ENCODE measurements at places on chromosomes 16 and 17.

- DNase-seq, result peak; percentile 64
Observed at GRCh38 chr17:21370430-21370829, 5.7 kb upstream of the KCNJ12 start.

DNA sequence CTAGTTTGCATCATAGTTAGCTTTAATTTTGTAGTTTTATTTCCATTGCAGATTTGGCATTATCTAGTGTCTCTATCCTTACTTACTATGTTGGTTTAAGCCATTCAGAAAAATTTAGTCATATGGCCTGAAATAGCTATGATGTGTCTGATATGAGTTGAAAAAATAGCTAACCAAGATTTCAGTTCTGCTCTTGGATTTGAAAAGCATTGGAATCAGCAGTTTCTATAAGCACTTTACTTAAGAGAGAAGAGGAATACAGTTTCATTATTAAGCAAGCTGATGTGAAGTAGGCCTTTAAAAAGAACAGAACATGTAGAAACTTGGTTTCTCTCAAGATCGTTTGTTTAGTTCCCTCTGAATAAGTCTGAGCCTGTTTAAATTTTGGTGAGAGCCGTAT is 25.9 kb downstream of the LPCAT2 start:
- no peak for DNase-seq

DNA sequence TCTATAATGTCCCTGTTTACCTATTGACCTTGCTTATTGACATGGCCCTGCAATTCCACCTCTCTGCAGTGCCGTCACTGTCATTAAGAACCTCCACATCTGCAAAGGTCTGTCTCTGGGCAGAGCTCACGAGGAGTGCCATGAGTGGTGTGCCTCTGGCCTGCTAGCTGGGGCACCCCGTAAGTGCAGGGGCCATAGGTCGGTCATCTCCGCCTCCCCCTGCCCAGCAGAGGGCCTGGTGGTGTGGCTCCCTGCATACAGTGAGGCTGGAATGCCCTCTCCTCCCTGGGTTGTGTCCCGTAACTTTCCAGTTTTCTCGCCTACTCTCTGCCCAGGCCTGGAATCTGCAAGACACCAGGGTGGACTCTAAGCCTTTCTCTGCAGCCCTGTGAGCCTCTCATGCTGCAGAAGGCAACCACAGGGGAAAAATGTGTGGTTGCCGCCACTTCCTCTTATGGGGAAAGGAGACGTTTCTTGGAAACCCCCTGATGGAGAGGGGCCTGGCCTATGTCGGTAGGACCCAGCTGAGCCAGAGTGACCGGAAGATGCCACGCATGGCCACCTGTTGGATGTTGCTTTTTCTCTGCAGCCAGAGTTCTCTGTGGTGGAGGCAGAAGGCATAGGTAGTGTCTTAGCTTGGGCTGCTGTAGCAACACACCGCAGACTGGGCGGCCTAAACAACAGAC is 2.7 kb upstream of the SNX20 start:
- DNase-seq, result no peak

DNA sequence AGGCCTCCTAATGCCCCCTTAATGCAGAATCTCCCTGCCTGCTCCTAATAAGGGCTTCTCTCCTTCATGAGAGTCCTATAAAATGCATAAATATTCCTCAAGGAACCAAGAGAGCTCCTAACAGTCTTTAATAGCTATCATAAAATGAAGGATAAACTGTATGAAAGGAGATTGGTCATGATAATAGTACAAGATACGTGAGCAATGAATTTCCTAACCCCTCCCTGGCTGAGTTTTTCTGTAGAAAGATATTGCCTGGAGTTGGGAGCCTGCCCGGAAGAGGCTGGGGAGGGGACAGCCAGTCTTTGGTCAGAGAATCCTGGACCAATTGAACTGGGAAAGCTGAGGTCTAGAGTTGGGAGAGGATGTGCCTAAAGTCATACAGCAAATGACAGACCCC is 321.9 kb upstream of the CDH5 start:
- no peak for DNase-seq

- no peak for DNase-seq
Observed at GRCh38 chr16:85629326-85629725, 16.2 kb downstream of the GSE1 start.

DNA sequence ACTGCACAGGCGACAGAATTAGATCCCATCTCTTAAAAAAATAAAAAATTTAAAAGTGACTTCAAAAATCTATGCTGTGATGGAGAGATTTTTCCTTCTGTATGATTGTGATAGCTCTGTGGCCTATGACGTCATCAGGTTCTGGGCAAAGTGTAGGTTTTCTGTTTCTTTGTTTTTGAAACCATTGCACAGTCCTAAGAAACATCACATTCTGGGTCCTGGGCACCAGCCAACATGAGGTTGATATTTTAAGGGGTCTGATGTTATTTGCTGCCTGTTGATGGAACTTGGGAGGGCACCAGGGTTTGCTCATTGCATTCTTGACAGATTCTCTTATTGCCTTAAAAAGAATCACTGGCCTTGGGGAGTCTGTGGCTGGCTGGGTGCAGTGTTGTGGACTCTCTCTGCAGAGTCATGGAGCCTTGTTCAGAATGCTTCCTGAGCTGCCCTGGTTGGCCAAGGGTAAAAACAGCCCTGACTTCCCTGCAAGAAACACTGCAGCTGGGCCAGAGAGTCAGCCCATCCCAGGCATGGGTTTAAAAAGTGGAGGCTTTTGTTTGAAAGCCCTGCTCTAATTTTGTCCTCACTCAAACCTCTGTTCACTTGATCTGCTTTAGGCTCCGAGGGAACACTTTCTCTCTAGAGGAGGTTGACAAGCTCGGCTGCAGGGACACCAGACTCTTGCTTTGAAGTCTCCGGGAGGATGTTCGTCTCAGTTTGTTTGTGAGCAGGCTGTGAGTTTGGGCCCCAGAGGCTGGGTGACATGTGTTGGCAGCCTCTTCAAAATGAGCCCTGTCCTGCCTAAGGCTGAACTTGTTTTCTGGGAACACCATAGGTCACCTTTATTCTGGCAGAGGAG is 10.5 kb upstream of the CYLD start:
- DNase-seq, result no peak

GRCh38 chr17:83190004-83190385 is 110.6 kb downstream of the METRNL start:
- DNase-seq, result peak; percentile 37

DNA sequence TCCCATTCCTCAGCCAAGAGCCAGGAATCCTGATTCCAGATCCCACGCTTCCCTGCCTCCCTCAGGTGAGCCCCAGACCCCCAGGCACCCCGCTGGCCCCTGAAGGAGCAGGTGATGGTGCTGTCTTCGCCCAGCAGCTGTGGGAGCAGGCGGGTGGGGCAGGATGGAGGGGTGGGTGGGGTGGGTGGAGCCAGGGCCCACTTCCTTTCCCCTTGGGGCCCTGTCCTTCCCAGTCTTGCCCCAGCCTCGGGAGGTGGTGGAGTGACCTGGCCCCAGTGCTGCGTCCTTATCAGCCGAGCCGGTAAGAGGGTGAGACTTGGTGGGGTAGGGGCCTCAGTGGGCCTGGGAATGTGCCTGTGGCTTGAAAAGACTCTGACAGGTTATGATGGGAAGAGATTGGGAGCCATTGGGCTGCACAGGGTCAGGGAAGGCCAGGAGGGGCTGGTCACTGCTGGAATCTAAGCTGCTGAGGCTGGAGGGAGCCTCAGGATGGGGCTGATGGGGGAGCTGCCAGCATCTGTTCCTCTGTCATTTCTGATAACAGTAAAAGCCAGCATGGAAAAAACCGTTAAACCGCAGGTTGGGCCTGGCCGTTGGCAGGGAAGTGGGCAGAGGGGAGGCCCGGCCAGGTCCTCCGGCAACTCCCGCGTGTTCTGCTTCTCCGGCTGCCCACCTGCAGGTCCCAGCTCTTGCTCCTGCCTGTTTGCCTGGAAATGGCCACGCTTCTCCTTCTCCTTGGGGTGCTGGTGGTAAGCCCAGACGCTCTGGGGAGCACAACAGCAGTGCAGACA is at the start of gene SPN:
Gene SPN (plus strand): TSS at position 232 of the 791 bp plus-strand sequence. CDS start 482 bp downstream, at position 714.
- no peak for DNase-seq

DNA sequence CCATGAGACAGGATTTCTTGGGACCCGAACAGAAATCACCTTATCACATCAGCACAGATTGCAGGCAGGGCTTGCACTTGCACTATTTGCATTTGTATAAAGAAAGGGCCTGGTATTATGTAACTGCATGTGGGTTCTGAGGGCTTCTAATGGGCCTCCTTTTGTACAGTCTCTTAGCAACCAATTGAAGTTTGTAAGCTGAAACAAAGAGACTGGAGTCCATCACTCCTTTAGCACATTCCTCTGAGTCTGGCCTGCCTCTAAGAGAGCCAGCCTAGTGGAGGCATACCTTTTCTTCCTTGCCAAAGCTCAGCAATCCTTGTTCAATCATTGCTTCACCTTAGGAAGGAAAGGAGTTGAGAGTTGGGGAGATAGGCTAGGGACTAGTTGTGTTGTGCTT is 387.1 kb downstream of the XYLT1 start:
- DNase-seq, result no peak

GRCh38 chr16:67666032-67666551 is 458 bp downstream of the ENKD1 start:
- peak; percentile 70 for DNase-seq

- DNase-seq, result no peak
Observed at GRCh38 chr16:12002447-12003006, 26.0 kb downstream of the SNX29 start.

GRCh38 chr17:41151525-41151924 is 1.9 kb upstream of the KRTAP4-5 start:
- DNase-seq, result no peak

- no peak for DNase-seq
Observed at GRCh38 chr16:19419698-19420075, 2.0 kb downstream of the TMC5 start.

DNA sequence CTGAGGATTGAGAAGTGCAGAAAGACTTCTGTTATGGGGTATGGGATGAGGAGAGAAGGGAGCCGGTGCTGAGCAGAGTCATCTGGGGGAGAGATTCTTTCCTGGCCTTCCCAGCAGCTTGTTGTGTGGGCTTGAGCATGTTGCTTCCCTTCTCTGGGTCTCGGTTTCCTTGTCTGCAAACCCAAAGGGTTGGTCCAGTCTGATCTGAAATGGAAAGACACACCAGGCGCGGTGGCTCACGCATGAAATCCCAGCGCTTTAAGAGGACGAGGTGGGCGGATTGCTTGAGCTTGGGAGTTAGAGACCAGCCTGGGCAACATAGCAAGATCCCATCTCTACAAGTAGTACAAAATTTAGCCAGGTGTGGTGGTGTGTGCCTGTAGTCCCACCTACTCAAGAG is 6.0 kb downstream of the SOCS3 start:
- DNase-seq, result no peak

GRCh38 chr16:51163894-51164566 is 13.0 kb upstream of the SALL1 start:
- DNase-seq, result no peak

- no peak for DNase-seq
Observed at GRCh38 chr17:82127704-82128103, 29.7 kb upstream of the FASN start.

GRCh38 chr17:74768069-74768762 is 7.9 kb downstream of the NAT9 start:
- DNase-seq, result peak; percentile 93

- DNase-seq, result no peak
Observed at GRCh38 chr17:59172436-59173004, 17.0 kb downstream of the PRR11 start.

DNA sequence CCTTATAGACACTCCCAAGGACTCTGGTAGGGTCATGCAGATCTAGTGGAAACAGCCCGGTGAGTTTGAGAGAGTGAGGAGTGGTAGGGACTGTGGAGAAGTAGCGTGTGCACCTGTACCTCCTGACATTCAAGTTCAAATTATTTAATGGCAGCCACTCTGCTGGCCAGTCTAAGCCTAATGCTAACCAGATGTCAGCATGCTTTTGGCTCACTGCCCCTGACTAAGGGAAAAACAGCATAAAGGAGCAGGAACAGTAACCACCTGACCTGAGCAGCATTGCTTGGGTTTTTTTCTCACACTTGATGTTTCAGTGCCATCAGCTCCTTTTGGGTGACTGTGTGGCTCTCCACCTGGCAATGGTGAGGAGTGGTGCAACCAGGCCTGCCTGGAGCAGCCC is 23.8 kb upstream of the SLC12A3 start:
- no peak for DNase-seq

DNA sequence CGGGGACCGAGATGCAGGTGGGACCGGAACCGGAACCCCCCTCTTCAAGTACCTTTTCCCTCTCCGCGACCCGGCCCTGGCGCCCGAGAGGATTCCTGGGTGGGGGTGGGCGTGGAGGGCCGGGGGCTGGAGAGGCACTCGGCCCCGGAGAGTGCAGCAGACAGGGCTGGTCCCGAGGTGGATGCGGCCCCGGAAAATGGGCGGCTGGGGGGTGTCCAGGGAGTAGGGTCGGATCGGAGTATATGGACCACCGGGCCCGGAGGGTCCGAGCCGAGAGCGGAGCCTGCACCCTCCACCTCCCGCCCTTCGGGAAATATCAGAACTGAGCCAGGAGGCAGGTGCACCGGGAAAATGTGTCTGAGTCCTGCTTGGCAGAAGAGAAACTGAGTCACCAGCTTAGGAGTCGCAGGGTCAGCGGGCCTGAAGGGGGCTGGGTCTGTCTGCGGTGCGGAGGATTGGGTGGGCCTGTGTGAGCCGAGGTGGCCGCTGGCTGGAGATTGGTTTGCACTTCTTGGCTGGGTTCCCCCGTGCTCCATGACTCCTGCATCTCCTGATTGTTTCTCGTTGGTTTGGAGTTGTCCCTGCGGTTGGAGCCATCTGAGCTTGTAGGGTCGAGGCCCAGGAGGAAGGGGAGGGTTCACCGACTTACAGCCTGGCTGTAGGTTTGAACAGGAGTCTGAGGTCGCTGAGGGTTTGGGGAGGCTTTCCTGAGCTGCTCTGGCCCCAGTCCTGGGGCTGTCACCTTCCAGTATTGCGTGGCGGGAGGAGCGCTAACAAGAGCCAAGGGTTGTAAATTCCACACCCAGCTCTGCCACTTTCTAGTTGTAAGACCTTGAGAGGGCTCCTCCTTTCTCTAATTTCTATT is 518 bp downstream of the SH2B1 start:
- no peak for DNase-seq

DNA sequence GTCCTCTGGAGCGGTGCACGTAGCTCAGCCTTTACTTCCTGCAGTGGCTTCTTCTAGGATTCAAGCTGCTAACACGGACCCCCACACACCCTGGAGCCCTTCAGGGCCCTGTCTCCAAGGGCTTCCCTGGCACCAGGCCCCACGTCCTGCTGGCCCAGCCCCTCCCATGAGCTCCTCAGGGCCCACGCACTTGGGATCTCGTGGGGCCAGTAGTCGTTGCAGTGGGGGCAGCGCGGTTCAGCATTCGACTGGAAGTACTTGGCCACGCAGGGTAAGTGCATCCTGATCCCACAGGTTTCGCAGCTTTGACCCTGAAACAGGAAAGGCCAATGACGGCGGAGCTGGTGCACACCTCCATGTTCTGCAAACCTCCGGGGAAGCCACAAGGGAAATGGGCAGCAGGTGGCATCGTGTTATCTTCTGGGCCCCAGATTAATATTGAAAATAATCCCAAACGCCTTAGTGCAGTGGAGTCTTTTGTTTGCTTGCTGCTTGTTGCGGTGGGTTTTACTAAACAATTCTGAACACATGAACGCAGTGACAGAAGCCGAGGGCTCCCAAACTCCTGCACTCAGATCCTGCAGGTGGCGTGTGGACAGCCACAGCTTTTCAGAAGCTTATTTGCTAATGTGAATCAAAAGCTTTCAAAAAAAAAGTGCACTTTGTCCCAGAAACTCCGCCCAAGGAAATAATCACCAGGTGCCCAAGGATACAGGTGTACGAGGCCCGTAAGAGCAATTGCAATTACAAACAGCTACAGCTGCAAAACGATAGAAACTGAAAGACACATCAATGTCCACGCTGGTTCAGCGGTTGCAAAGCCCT is 22.4 kb downstream of the KDM8 start:
- DNase-seq, result no peak

Data from left lobe of liver (tissue), 2 donors.